ENCODE measurements at places on chromosomes 3 and 15.
A peak's percentile ranks its signal among the peaks of the same experiment; 100 is the strongest.

DNA sequence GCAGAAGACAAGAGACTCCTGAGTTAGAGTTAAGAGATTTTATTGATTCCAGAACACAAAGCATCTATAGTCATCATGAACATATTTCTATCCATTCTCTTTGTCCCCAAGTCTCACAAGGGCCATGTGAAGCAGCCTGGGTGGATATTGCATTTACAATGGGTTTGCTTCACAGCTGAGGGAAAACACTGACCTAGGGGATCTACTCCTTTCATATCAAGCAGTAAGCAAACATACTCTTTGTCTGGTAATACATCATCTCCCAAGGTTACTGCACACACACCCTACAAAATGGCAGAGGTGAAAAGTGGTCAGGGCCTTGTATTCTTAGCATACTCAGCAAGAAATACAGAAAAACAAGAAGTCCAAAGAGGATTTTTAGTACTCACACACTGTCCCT lies 267.7 kb upstream of the BCHE start:
- DNase-seq: no peak

DNA sequence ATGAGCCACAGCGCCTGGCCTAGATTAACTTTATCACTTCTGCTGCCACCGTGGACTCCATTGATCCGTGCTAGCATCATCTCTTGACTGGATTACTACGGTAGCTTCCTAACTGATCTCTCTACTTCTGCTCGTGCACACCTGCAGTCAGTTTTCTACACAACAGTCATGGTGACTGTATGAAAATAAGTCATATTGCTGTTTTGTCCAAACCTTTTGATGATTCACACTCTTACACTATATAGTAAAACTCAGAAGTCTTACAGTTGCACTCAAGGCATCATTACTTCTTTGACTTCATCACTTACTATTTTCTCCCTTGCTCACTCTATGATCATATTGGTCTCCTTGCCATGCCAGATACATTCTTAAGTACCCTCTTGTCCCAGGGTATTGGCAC lies 10.1 kb downstream of the PDCD6IP start:
- no peak for DNase-seq

DNA sequence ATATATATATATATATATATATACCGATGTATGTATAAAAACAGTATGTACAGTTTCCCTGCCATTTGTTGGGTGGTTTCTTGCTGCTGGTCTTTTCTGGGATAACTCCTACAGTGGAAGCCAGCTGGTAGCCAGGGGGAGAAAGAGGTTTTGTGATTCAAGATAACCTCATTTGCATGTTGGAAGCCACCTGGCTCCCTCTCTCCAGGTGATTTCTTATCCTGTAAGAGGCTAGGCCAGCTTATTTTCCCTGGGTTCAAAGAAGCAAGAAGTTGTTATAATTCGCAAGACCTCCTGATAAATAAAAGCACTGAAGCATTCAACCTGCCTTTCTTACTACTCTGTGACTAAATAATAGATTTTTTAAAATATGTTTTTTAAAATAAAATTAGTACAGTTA lies 443.3 kb downstream of the VGLL3 start:
- DNase-seq: no peak

DNA sequence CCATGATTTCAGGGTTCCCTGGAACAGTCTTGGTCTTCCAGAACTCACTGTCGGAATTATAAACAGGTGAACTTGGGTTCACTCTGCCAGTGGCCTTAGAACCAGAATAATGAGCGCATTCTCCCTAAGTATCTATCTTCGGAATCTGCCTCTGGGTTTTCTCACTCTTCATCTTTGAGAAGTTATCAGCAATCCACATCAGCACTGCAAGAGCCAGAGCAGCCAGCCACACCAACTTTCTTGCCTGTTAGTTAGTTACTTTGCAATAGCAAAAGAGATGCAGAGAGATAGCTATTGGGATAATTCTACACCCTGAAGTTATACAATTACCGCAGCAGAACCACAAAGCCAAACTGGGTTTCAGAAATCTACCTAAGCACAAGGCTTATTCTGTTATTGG lies 25.8 kb downstream of the GLB1 start:
- no peak for DNase-seq

GRCh38 chr3:59821274-59821673 lies 771.4 kb upstream of the CFAP20DC start:
- DNase-seq: no peak

DNA sequence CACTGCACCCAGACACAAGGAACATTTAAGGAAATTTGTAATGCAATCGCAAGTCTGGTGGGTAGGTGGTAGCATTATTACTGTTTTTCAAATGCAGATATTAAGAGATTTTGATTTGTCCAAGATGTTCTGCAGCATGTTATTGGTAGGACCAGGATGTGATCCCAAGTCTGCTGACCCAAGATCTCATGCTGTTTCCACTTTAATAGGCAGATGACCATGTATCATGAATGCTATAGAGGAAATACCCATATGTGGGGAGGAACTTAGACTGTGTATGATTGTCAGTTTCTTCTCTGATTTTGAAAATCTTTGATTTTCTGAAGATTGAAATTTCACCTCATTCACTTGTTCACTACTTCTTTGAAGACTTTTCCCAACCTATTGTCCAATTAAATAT lies 28.7 kb downstream of the ATP6V1A start:
- no peak for DNase-seq

GRCh38 chr3:111517801-111518200 lies 24.2 kb upstream of the CD96 start:
- DNase-seq: no peak

DNA sequence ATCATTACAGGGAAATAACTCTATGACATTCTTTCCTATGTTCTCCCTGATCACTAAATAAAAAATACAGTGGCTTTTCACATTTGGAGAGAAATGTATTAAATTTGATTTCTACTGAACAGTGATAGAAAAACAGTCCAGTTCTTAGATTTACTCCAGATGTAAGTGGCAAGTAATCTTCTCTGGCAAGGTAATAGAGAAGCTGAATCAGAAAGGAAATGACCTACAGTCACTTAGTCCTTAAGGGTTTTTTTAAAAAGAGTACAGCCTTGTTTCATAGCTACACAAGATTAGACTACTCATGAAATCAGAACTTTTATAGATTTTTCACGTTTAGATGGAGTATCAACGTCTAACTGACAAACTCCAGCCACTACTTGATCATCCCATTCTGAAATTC lies 236.9 kb downstream of the CADPS start:
- no peak for DNase-seq

DNA sequence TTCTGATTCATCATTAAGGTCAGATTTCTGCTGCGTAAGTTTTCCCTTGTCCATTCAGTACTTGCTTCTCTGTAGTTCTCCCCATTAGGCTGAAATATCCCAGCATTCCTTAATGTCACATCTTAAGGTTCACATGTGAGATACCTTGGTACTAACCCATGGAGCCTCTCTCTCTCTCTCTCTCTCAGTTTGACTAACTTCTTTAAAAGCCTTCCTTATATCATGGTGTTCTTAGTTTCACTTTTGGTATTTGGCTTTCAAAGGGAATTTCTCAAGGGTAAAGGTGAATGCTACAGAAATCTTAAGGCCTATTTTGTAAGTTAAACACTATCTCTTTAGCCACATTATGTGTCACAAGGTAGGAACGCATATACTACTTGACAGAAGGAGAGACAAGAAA lies 427.3 kb upstream of the ZNF717 start:
- DNase-seq: no peak

DNA sequence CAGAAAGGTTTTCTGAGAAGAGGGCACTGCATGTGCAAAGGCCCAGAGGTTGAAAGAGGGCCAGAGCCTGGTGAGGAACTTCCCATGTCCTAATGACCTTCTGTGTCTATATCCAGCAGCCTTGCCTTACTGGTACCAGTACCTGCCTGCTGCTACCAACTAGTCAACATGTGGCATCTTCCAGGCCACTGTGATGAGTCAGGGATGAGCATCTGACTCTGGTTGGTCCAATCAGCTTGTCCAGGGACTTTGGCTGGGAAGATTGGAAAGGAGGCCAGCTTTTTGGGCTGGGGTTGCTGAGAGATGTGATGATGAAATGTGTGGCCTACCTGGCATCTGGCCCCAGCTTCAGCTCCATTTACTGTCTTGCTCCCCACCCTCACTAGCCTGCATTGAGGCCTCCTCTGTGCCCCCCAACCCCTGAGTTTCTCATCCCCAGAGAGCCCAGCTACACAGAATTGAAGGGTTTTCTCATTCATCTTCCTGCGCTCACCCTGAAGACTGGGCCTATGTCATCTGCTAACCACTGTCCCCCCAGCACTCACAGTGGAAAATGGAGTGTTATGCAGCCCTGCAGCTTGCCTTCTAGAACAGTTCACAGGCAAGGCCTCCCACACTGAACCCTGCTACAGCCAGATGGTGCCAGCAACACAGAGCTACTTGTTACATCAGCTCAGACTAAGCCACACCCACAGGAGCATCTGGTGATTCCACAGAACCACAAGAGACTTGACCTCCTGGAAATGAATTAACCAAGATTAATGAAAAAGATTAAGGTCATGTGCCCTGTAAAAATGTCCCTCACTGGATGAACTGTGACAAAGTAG lies 1.3 kb upstream of the TWF2 start:
- peak; percentile 62 for DNase-seq
